Activated CD4-positive, alpha-beta T cell treated with anti-CD3 and anti-CD28 coated beads, Interleukin-2, amount 10 ng/mL, durations not matched to agents 7 days and 5 days (primary cell): ENCODE measurements at places on chromosomes 6 and 20. TPM values are rescaled to one million over a fixed set of nuclear protein-coding genes. Genes with fewer than 3 reads are reported as not detected.

- H3K4me1 ChIP-seq, result no peaks in the 10 kb centered on the region
- no peaks in the 10 kb centered on the region for H3K36me3 ChIP-seq
- no peak for DNase-seq
- no peak overlapping the region for H3K4me3 ChIP-seq
- H3K27ac ChIP-seq, result no peak overlapping the region
These were observed 308.3 kb upstream of the IRAK1BP1 start for GRCh38 chr6:78559056-78559455.

DNA sequence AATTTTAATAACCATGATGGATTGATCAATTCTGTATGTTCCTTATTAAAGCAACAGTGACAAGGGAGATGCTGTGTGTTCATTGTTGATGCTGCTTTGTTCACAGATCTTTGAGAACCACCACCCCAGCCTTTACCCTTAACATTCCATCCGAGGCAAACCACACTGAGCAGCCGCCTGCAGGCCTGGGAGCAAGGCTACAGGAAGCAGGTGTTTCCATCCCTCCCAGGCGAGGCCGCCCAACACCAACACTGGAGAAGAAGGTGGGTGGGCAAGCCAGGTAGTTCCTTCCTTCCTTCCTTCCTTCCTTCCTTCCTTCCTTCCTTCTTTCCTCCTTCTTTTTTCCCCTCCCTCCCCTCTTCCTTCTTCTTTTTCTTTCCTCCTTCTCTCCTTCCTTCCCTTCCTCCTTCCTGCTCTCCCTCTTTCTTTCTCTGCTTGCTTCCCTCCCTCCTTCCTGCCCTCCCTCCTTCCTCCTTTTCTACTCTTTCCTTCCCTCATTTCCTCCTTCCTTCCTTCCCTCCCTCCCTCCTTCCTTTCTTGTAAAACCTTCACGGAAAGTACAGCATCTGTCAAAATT is 13.7 kb downstream of the TTLL2 start:
- peaks cover 2% of the 10 kb centered on the region for H3K4me1 ChIP-seq
- H3K27ac ChIP-seq, result no peak overlapping the region
- DNase-seq, result no peak

GRCh38 chr20:62376112-62377063 is 9.3 kb upstream of the LAMA5 start:
- no peak overlapping the region for H3K4me3 ChIP-seq
- DNase-seq, result no peak
- no peak overlapping the region for H3K27ac ChIP-seq
- no peaks in the 10 kb centered on the region for H3K4me1 ChIP-seq
- no peaks in the 10 kb centered on the region for H3K36me3 ChIP-seq

GRCh38 chr6:147298461-147298860 is 94.2 kb downstream of the STXBP5 start:
- peaks cover 62% of the 10 kb centered on the region for H3K36me3 ChIP-seq
- H3K4me1 ChIP-seq, result peaks cover 14% of the 10 kb centered on the region
- no peak overlapping the region for H3K27ac ChIP-seq
- H3K4me3 ChIP-seq, result no peak overlapping the region
- no peak for DNase-seq
- no peaks in the 10 kb centered on the region for H3K27me3 ChIP-seq

DNA sequence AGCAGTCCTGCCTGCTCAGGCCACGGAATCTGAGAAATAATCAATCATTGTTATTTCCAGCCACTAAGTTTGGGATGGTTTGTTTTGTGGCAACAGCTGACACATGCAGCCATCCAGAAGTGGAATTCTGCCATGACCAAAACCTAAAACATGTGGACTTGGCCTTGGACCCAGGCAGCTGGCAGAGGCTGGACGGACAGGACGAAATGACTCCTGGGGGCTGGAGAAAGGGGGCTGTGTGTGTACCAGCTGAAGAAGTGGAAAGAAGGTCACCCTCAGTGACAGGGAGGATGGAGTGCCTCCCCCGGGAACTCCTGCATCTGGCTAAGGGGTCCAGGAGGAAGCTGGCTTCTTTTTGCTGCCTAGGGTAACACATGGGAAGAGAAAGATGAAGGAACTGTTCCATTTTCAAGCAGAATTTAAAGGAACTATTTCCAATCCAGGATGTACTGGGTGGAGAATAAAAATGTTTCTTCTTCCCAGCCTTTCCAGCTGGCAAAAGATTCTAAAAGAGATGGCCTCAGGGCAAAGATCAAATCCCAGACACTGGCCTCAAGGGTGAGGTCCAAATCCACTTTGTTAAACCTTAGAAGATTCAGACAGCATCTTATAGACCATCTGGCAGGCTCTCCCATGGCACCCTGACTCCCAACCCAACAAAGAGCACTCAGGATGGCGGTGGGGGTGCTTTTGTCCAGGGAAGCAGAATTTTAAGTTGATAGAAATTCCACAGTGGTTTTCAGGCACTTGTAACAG is 14.3 kb downstream of the SERPINB6 start:
- H3K36me3 ChIP-seq, result no peaks in the 10 kb centered on the region
- no peak overlapping the region for H3K4me3 ChIP-seq
- H3K4me1 ChIP-seq, result peaks cover 10% of the 10 kb centered on the region
- DNase-seq, result no peak

- no peak overlapping the region for H3K27ac ChIP-seq
- H3K4me3 ChIP-seq, result no peak overlapping the region
- DNase-seq, result no peak
- peaks cover 70% of the 10 kb centered on the region for H3K36me3 ChIP-seq
- peaks cover 35% of the 10 kb centered on the region for H3K4me1 ChIP-seq
These were observed 360.4 kb downstream of the ESR1 start for GRCh38 chr6:152167641-152168603.

DNA sequence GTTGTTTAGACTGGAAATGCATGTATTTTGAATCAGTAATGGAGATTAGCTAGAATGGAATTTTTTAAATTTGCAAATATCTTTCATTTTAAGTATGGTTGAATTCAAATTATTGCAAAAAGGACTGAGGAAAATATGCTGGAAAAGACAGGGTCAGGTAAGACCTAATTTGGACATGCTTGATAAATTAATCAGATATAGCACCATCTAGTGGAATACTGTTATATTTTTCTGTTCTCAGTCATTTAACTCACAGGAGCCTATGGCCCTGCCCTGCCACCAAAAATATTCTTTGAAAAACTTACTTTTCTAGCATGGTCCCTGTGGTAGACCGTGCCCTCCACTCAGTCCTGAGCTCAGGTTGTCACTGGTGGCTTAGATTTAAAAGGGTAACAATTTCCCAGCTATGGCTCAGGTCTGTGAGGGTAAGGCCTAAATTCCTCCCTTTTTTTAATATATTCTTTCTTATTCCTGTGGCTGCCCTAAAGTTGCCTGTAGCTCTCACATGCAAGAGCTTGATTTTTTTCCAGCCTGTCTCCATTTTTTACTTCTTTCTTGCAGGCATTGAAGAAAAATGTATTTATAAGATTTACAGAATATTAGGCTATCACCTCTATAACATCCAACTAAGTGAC is 25.3 kb upstream of the KIAA1586 start:
- peaks cover 19% of the 10 kb centered on the region for H3K27me3 ChIP-seq
- no peak for DNase-seq
- H3K4me1 ChIP-seq, result no peaks in the 10 kb centered on the region
- no peak overlapping the region for H3K27ac ChIP-seq
- H3K4me3 ChIP-seq, result no peak overlapping the region

- no peaks in the 10 kb centered on the region for H3K4me1 ChIP-seq
- H3K4me3 ChIP-seq, result no peak overlapping the region
- H3K27me3 ChIP-seq, result peaks cover 21% of the 10 kb centered on the region
These were observed 56.1 kb downstream of the HDDC2 start for GRCh38 chr6:125245523-125246264.

- H3K27ac ChIP-seq, result no peak overlapping the region
- H3K4me1 ChIP-seq, result peaks cover 28% of the 10 kb centered on the region
- H3K36me3 ChIP-seq, result peaks cover 11% of the 10 kb centered on the region
- no peak for DNase-seq
- H3K4me3 ChIP-seq, result no peak overlapping the region
- H3K27me3 ChIP-seq, result peaks cover 35% of the 10 kb centered on the region
These were observed 1.3 kb upstream of the MRS2 start for GRCh38 chr6:24401458-24401857.

GRCh38 chr6:142753196-142753595 is 191.8 kb downstream of the HIVEP2 start:
- H3K27me3 ChIP-seq, result no peaks in the 10 kb centered on the region
- peaks cover 17% of the 10 kb centered on the region for H3K4me1 ChIP-seq
- H3K4me3 ChIP-seq, result no peak overlapping the region
- H3K36me3 ChIP-seq, result peaks cover 45% of the 10 kb centered on the region
- no peak overlapping the region for H3K27ac ChIP-seq

Gene ABHD16B
- not detected for total RNA-seq

Gene C20orf144
- 0.15 TPM for total RNA-seq

Gene OPRM1
- not detected for total RNA-seq

Gene PSORS1C2
- total RNA-seq, result not detected
